ENCODE measurements at places on chromosomes 7 and 10.

GRCh38 chr7:129332254-129333035 is 101.8 kb upstream of the STRIP2 start:
- no peak for DNase-seq

GRCh38 chr7:22855049-22855392 is 32.4 kb upstream of the TOMM7 start:
- DNase-seq: no peak

- no peak for DNase-seq
Observed at GRCh38 chr7:53697913-53698312, 662.5 kb downstream of the POM121L12 start.

DNA sequence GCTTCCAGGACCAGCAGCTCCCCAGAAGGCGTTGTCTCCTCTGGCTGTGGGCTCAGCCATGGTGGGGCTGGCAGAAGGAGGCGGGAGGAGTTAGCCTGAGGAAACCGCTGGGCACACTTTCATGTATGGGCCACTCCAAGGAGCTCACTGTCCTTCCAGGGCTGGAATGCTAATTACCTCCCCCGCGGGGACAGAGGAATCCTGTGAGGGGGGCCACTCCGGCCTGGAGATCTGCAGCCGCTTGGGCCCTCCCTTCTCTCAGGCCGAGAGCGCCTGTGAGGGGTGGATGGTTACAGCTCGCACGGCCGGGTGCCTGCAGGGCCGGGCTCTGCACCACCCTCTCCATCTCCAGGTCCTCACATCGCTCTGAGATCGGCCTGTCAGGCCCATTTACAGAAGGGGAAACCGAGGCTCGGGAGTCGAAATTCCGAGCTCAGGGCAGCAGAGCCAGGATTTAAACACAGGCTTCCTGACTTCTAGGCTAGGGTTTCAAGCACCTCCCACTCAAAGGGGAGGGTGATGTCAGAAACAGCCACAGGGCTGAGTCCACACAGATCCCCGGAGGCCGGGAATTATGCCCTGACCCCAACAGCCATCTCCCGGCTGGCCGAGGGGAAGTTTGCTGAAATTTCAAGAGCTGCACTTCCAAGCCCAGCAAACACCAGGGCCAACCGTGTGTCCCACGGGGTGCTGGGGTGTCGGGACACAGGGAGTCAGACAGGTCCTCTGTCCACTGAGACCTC is 59.1 kb downstream of the PDGFA start:
- DNase-seq: no peak

- DNase-seq: no peak
Observed at GRCh38 chr10:33114451-33114952, 156.5 kb upstream of the ITGB1 start.

Data from stimulated activated CD8-positive, alpha-beta memory T cell treated with anti-CD3 and anti-CD28 coated beads, Interleukin-7, amount 100 ng/mL, for 4 hours (primary cell).